SW 1271 (cell line): ENCODE measurements at places on chromosomes 2 and 18.

DNA sequence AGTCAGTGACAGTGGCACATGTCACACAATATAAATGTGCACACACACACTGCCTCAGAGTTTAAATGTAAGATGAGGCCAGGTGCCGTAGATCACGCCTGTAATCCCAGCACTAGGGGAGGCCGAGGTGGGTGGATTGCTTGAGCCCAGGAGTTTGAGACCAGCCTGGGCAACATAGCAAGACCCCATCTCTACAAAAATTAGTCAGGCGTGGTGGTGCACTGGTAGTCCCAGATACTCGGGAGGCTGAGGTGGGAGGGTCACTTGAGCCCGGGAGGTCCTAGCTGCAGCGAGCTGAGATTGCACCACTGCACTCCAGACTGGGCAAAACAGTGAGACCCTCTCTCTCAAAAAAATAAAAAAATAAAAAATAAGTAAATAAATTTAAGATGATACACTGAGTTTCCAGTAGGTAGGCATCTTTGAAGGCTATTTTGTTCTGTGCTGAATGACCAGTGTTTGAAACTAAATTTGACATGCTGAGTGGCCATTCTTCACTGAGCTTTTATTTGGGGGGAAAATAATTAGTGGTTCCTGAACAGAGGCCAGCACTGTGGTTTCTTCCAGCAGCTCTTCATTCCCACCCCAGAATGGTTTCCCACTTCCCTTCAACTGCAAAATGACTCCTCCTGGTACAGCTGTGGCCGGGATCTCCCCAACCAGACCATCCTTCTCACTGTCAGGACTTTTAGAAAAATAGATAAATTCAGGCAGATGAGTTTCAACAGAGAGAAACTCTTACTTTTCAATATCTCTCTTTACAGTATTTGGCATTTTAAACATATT, 44.9 kb downstream of the PSMG2 start:
- no peak for DNase-seq

GRCh38 chr2:146123256-146123655, 1603.3 kb upstream of the ZEB2 start:
- no peak for DNase-seq

GRCh38 chr2:4356541-4356940, 653.2 kb downstream of the DCDC2C start:
- no peak for DNase-seq

DNA sequence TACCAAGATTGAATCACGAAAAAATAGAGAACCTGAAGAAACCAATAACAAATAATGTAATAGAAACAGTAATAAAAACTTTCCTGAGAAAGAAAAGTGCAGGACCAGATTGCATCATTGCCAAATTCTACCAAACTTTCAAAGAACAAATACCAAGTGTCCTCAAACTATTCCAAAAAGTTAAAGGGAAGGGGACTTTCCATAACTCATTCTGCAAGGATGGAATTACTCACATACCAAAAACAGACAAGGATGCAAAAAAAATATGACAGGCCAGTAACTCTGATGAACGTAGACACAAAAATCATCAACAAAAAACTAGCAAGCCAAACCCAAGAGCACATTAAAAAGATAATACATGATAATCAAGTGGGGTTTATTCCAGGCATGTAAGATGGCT, 172.3 kb upstream of the SLC35G4 start:
- no peak for DNase-seq

DNA sequence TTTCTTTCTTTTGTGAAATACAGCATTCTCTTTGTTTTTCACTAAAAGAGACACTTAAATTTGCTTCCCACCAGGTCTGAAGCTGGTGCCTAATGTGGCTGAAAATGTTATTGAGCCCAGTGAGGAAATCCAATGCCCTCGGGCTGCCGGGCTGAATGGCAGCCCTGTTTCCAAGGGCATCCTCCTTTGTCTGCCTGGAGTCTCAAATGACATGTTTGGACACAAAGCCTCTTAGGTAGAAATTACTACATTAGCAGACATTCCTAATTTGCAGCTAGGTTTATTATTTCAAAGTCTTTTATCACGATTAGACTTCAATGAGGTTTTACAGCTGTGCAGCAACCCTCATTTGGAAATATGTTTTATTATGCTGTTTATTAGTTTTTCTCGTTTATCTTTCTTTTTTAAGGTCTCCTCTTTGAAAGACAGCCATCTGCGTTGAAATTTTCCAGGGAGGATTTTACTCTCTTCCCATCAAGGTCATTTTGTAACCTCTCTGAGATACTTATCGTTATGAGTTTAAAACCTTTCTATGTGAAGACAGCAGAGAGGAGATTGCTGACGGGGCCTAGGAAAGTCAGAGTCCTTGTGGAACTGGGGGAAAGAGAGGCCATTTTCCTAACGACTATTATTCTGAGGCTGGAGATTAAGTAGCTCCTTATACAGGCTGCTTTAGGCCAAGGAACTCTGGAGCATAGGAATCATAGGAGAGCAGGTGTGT, 59.0 kb upstream of the ZNF532 start:
- no peak for DNase-seq

DNA sequence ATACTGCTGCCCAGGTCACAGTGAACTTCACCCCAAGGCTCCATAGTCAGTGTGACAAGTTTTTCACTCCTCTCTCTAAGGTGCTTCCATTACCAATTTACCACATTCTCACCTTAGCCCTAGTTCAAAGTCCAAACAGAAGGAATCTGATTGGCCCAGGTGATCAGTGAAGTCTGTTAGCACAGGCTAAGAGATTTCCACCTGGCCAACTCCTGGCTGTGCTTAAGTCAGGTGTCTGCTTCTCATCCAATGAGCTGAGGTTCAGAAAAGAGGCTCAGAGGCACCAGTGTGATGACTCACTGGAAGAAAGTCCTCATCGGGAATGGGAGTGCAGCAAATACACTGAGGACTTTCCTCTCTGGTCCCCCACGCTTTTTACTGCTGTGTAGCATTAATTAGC, 164.4 kb upstream of the MGAT5 start:
- DNase-seq: no peak

DNA sequence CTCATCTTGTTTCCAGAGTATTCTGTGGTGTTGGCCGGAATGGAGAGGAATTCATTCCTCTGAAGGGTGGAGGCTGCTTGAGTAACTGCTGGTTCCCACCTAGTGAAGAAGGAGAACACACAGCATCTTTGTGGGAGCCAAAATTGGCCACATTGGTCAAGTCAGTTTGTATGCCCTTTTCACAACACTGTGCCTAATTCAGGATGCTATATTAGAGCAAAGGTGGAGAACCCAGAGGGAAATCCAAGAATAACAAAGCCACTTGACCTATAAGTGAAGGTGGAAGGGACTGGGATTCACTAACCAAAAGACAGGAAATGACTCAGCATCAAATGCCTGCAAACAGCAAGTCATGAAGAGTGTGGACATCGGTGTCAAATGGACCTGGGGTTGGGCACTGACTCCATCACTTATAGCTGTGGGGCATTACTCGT, 27.3 kb upstream of the MLPH start:
- DNase-seq: peak; percentile 9

- DNase-seq: no peak
Measured at GRCh38 chr2:164692958-164693357, 71.7 kb upstream of the GRB14 start.

DNA sequence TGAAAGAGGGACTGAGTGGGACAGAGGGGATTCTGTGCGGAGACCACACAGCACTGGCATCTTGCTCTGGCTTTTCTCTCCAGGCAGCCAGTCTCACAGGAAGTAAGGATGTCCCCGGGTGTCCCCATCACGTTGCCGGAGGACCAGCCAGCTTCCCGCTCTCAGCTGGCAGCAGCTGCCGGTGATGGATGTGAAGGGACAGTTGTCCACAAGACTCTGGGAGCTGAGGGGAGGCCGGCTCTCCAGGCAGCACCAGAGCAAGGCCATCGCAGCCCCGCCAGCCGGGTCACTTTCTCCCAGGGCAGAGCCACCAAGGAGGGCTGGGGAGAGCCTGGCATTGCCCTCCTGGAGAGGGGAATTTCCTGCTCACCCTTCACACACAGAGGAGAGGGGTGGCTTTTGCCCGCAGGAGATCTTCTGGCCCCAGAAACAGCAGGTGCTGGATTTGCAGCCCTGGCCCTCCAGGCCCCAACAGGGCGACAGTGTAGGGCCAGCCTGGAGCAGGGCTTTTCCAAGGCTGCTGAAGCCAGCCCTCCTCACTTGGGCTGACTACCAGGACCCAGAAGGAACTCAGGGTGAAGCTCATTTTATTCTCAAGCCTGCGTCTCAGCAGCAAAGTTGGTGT, 24.0 kb upstream of the B3GNT7 start:
- DNase-seq: no peak

DNA sequence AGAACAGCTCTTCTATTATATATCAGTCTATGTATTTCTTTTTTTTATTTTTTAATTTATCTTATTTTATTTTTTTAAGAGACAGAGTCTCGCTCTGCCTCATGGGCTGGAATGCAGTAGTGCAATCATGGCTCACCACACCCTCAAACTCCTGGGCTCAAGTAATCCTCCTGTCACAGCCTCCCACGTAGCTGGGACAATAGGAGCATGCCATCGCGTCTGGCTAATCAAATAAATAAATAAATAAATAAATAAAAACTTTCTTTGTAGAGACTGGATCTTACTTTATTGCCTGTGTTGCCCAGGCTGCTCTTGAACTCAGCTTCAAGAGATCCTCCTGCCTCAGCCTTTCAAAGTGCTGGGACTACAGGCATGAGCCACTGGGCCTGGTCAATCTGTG, 117.0 kb downstream of the RBMS1 start:
- no peak for DNase-seq

DNA sequence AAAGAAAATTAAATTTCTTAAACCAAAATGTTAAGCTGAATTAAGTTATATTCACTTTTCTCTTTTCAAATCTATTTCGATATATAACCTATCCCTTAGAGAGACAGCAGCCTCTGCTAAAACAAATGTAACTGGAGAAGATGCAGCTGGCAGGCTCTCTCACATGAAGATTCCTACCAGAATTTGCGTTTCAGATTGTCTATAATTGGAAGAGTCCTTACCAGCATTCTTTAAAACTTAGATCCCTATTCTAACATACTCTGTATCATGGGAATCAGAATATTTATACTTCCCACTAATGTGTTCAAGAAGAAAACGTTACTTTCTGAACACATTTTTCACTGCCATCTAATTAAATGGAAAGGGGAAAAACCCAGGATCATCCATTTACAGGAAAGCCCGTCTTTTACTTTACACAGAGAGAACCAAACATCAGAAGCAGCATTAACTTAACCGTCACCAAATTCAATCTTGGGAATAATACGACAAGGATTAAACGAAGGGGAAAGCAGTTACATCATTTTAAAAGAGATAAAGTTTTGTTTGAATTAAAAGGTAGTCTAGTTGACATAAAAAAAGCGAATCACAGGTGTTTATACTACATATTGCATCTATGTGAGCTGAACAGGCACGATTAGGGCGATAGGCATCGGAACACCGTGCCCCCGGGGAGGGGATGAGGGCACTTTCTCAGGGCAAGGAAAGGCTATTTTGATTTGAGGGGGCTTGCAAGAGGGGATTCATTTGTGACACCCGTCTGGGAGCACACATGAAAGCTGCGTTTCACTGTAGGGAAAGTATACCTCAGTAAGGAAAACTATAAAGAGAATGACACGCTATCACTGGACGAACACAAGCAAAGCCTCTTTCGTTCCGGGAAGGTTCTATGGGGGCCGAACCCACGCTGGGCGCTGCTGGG, 1.3 kb downstream of the PTPN2 start:
- no peak for DNase-seq

GRCh38 chr2:165283342-165283741, 44.1 kb downstream of the SCN2A start:
- DNase-seq: no peak

DNA sequence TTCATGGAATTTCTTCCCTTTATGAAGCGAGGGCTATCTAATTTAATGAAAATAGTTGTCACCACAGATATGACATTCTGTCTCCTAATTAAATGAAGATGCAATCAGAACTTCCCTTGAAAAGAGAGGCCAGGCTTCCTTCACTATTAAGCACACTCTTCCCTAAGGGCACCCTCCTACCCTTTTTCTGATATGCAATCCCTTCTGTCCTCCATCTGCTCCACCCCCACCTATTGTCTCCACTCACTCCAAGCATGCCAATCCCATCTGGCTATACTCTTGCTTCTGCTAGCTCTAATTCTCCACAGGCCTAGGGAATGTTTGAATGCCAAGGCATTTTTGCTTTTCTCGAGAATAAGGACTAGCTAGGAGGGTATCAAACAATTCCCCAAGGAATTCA, 818.4 kb upstream of the FSHR start:
- no peak for DNase-seq

DNA sequence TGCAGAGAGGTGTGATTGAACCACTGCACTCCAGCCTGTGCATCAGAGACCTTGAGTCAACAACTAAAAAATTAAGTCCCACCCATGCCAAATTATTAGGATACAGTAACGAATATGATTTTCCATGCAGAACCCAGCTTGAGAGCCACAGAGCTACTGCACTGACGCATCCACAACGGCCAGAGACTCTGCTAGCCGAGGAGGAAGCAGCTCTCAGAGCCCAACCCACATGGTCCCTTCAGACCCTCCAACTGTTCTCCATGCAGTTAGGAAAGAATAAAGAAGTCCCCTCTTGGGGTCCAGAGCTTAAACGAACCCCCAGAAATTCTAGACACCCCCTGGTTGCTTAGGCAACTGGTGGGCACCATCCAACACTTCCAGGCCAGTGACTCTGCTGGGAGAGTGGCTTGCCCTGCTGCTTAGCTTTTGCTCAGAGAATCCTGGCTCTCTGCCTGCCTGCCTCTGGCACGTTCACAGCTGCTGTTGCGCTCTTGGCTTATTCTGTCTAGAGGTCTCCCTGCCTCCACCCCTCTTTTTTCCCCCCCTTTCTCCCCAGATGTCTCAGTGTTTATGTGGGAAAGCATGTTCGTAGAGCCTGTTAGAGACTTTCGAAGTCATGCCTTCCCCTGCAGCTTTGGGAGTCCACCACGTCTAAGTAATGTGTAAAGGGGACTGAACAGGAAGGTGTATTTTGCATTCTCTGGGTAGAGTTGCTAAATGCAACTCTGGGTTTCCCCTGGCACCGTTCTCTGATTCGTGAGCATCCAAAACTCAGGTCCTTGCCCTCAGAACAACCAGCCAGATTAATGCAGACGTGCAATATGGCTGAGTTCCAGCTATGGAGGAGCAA, 26.0 kb upstream of the SP3 start:
- DNase-seq: no peak

GRCh38 chr2:16021611-16022363, 81.4 kb downstream of the MYCN start:
- no peak for DNase-seq

GRCh38 chr2:85130407-85130806, 2.8 kb upstream of the TCF7L1 start:
- no peak for DNase-seq

- DNase-seq: no peak
Measured at GRCh38 chr18:69358212-69358895, 42.3 kb upstream of the DOK6 start.
